MM.1S (cell line): ENCODE measurements at places on chromosomes 2 and 18.
A peak's percentile ranks its signal among the peaks of the same experiment; 100 is the strongest.

DNA sequence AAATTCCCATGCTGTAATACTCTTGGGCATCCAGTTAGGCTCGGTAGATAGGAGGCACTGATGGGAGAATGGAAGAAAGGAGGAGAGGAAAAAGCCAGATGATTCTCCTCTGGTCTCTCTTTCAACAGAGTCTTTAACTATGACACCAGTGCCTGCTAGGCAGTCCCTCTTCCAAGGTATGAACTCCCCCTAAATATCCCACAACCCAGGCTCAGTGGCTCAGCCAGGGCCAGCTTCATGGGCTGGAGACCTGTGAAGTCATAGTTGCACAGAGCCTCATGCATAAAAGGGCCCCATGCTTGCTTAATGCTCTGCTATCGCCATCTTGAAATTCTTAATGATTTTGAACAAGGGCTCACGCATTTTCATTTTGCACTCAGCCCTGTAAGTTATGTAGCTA is 869.2 kb upstream of the GCFC2 start:
- H3K27me3 ChIP-seq: no peaks in the 10 kb centered on the region
- DNase-seq: no peak
- no peaks in the 10 kb centered on the region for H3K36me3 ChIP-seq
- no peaks in the 10 kb centered on the region for H3K4me1 ChIP-seq
- H3K27ac ChIP-seq: no peak overlapping the region

DNA sequence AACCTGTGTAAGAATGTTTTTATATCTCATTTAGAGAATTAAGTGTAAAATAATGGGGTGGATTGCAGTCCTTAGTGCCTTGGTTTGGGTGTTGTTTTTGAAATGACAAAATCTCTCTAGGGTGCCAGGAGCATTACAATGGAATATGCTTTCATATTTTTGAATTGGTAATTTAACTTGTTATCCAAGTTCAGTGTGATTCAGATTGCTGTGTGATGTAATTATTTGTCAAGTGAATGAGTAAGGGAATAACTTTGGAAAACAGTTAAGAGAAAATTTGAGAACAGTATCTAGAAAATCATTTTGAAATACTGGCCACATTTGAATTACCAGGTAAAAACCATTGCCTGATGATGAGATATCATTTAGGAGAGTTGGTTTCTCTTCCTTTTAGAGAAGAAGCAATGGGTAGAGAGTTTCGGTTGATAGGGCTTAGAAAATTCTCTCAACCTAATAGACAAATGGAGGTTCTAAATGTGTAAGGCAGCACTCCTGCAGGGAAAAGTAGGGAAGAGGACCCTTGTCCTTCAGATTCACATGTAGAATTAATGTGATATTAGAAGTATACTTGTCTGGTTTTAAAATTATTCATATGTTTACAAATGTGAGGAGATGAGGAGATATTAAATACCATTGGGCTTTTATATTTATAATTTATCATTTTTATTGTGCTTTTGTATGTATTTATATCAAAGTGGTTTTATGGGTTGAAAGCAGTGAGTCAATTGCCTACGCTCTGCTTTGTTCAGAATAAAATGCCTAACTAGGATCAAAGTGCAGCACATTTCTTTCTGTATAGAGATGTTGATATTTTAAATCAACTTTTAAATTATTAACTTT is 124.8 kb downstream of the PHLPP1 start:
- H3K27me3 ChIP-seq: no peaks in the 10 kb centered on the region
- peaks cover 13% of the 10 kb centered on the region for H3K4me1 ChIP-seq
- H3K4me3 ChIP-seq: no peak overlapping the region
- DNase-seq: peak; percentile 30

- H3K4me3 ChIP-seq: no peak overlapping the region
- H3K36me3 ChIP-seq: no peaks in the 10 kb centered on the region; the same call in 1 of the 2 replicates
- no peak overlapping the region for H3K27ac ChIP-seq
- no peaks in the 10 kb centered on the region for H3K27me3 ChIP-seq
Measured at GRCh38 chr2:9461079-9461478, 13.3 kb upstream of the IAH1 start.

DNA sequence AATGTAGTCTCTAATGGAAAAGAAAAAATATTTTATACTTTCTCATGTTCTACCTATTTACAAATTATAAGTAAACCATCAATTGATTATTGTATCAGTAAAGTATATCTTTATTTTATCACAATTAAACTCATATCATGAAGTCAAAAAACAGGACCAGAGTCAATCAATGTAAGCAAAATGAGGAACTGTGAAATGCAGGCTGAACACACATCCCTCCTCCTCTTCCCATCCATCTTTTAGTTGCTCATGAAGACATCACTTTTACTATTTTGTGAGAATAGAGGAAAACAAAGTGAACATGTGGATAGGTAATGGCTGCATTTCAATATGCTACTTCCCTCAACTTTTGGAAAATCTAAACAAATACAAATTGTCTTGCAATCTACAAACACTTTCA is 188.8 kb upstream of the PGAP1 start:
- no peaks in the 10 kb centered on the region for H3K27me3 ChIP-seq
- no peak overlapping the region for H3K4me3 ChIP-seq
- no peak for DNase-seq
- 0 out of 2 replicates have a peak, but pooled peaks cover 2% of the 10 kb centered on the region for H3K36me3 ChIP-seq
- H3K27ac ChIP-seq: no peak overlapping the region

DNA sequence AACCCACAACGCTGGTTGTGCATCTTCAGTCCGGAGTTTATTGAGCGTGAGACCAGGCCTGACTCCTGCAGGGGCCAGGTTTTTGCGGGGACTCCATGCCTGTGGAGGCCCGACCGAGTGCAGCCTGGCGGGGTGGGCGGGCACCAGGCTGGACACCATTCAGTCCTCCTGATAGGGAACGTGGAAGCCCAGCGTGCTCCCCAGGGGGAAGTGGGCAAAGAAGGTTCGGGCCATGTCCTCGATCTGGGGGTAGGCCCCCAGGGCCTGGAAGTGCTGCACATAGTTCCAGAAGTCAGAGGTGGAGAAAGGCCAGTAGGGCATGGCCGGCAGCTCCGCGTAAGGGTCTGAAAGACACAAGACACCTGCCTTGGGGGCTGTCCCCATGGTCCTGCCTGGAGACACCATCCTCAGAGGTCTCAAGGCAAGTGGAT is 1.4 kb downstream of the OTOS start:
- 0 out of 2 replicates have a peak, but pooled peaks cover 4% of the 10 kb centered on the region for H3K4me1 ChIP-seq
- H3K27me3 ChIP-seq: peaks cover 53% of the 10 kb centered on the region
- no peak overlapping the region for H3K4me3 ChIP-seq
- no peak for DNase-seq

- no peaks in the 10 kb centered on the region for H3K4me1 ChIP-seq
- H3K4me3 ChIP-seq: no peak overlapping the region
- H3K27ac ChIP-seq: no peak overlapping the region
- H3K27me3 ChIP-seq: no peaks in the 10 kb centered on the region
- no peak for DNase-seq
Measured at GRCh38 chr2:183195397-183195796, 71.2 kb downstream of the NUP35 start.

- no peaks in the 10 kb centered on the region for H3K27me3 ChIP-seq
- H3K4me3 ChIP-seq: no peak overlapping the region
- H3K36me3 ChIP-seq: 0 out of 2 replicates have a peak, but pooled peaks cover 2% of the 10 kb centered on the region
- no peak overlapping the region for H3K27ac ChIP-seq
Measured at GRCh38 chr2:159249990-159250715, 36.4 kb downstream of the WDSUB1 start.

DNA sequence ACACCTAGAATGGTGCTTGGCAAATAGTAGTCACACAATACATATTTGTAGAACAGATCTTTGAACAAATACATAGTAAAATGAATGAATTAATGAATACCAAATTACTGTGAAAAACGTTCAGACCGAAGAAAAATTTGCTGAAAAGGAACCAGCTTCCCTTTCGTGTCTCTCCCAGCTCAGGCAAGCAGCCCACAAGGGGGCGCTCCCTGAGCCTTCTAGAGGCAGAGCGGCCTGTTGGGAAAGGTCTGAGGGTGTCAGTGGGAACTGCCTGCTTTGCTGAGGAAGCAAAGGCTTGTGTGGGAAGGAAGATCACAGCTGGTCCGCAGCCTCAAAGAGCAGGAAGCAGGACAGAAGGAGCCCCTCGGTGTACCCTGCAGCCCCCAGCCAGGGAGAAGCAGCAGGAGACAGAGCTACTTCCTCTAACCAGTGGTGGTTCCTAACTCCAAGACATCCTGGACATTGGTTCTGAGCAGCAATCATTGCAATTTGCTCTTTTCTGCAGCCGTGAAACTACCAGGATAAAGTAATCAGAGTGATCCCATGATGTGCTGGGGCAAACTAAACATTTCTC is 231.1 kb downstream of the ANKRD30B start:
- no peak for DNase-seq
- H3K27ac ChIP-seq: no peak overlapping the region
- no peaks in the 10 kb centered on the region for H3K27me3 ChIP-seq
- H3K4me3 ChIP-seq: no peak overlapping the region

DNA sequence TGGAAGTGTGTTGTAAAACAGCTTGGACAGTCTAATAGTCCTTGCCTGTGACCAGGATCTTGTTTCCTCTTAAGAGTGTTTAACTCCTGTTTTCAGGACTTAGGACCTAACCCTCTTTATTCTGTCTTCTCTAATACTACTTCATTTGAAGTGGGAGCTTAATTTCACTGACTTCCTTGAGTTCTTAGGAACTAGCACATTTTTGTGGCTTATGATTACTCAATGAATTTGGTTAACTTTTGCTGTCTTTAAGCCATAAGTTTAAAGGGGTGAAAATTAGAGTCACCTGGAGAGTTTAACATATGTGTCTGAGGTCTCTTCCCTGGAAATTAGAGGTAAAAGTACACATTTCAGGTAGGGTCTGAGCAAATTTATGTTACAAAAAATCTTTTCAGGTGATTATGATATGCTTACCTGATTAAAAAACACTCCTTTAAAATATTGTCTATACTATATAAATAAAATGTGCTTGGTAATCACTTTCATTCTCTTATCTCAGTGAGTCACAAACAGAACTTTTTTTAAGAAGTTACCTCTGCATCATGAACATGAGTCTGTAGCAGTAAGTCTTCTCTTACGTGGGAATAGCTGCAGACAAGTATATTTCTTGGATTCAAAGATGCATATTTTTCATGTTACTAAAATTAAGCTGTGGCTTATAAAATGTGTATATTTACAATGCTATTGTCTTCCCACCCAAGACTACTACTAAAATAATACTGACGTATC is 52.7 kb downstream of the ATP9B start:
- peak overlapping the region; percentile 20; the same call in 1 of the 2 replicates for H3K27ac ChIP-seq
- peaks cover 3% of the 10 kb centered on the region; the same call in 1 of the 2 replicates for H3K36me3 ChIP-seq
- H3K4me1 ChIP-seq: peaks cover 6% of the 10 kb centered on the region; the same call in 1 of the 2 replicates
- no peaks in the 10 kb centered on the region for H3K27me3 ChIP-seq

GRCh38 chr2:105515581-105516415 is 116.9 kb upstream of the FHL2 start:
- H3K4me1 ChIP-seq: no peaks in the 10 kb centered on the region
- no peaks in the 10 kb centered on the region for H3K27me3 ChIP-seq
- H3K36me3 ChIP-seq: no peaks in the 10 kb centered on the region
- H3K4me3 ChIP-seq: no peak overlapping the region
- no peak overlapping the region for H3K27ac ChIP-seq
